ENCODE measurements at places on chromosomes 3 and 15. TPM values are rescaled to one million over a fixed set of nuclear protein-coding genes. Genes with fewer than 3 reads are reported as not detected.

The FSD2 gene
- total RNA-seq = not detected

The MUC20 gene
- 0.59 TPM for total RNA-seq

The C15orf62 gene
- total RNA-seq = not detected

The GP9 gene
- total RNA-seq = not detected

The BNC1 gene
- total RNA-seq = 0.49 TPM

The IGSF11 gene
- 4.8 TPM for total RNA-seq

The SLC12A1 gene
- total RNA-seq = not detected

The IMPG2 gene
- total RNA-seq = not detected

The PROK2 gene
- total RNA-seq = not detected

The CP gene
- total RNA-seq = 6.5 TPM

The DUOXA2 gene
- not detected for total RNA-seq

The MAP2K1 gene
- total RNA-seq = 66.9 TPM

The ANKUB1 gene
- total RNA-seq = not detected

The OR5H15 gene
- total RNA-seq = not detected

The PARP16 gene
- 10.5 TPM for total RNA-seq

The REC114 gene
- total RNA-seq = not detected

The SERINC4 gene
- 0.12 TPM for total RNA-seq

The TRIM42 gene
- not detected for total RNA-seq

The TJP1 gene
- total RNA-seq = 78.7 TPM

The ARPP19 gene
- 117 TPM for total RNA-seq

The PP2D1 gene
- not detected for total RNA-seq

The FOXL2NB gene
- 1.4 TPM for total RNA-seq

The PRTG gene
- 12.5 TPM for total RNA-seq

The TRIP4 gene
- 24.9 TPM for total RNA-seq

The CFAP100 gene
- not detected for total RNA-seq

The UBR1 gene
- total RNA-seq = 5.1 TPM

The DUOX1 gene
- total RNA-seq = not detected

The GABRR3 gene
- not detected for total RNA-seq

The CPA3 gene
- not detected for total RNA-seq

The ERICH6 gene
- total RNA-seq = 0.07 TPM

The MESP2 gene
- 0.62 TPM for total RNA-seq

The LOXL1 gene
- total RNA-seq = 0.82 TPM

The UPK1B gene
- total RNA-seq = 12.8 TPM

The PXYLP1 gene
- total RNA-seq = 10.6 TPM

The TMED3 gene
- total RNA-seq = 170 TPM

The ANXA2 gene
- 5,263 TPM for total RNA-seq

The IMP3 gene
- 121 TPM for total RNA-seq

The NLGN1 gene
- total RNA-seq = not detected

The TIGIT gene
- not detected for total RNA-seq

The MYH15 gene
- 0.26 TPM for total RNA-seq

The SIDT1 gene
- 0.19 TPM for total RNA-seq

The OR5K2 gene
- not detected for total RNA-seq

The C3orf52 gene
- 15.7 TPM for total RNA-seq

The MST1R gene
- 8.6 TPM for total RNA-seq

The FILIP1L gene
- total RNA-seq = 0.08 TPM

Data from A549 treated with DMSO at 1 μM for 4 hours (cell line).